ENCODE measurements at places on chromosomes 6 and 20. TPM values are rescaled to one million over a fixed set of nuclear protein-coding genes. Genes with fewer than 3 reads are reported as not detected.

The PPDPF gene
- polyA plus RNA-seq = 137 TPM

GRCh38 chr6:30213957-30214656, 901 bp upstream of the TRIM26 start:
- H3K4me1 ChIP-seq = peaks cover 34% of the 10 kb centered on the region
- H3K27ac ChIP-seq = peak overlapping the region; percentile 97
- no peaks in the 10 kb centered on the region for H3K36me3 ChIP-seq
- DNase-seq = peak; percentile 79
- H3K27me3 ChIP-seq = no peaks in the 10 kb centered on the region

The LRFN2 gene
- polyA plus RNA-seq = 0.29 TPM

DNA sequence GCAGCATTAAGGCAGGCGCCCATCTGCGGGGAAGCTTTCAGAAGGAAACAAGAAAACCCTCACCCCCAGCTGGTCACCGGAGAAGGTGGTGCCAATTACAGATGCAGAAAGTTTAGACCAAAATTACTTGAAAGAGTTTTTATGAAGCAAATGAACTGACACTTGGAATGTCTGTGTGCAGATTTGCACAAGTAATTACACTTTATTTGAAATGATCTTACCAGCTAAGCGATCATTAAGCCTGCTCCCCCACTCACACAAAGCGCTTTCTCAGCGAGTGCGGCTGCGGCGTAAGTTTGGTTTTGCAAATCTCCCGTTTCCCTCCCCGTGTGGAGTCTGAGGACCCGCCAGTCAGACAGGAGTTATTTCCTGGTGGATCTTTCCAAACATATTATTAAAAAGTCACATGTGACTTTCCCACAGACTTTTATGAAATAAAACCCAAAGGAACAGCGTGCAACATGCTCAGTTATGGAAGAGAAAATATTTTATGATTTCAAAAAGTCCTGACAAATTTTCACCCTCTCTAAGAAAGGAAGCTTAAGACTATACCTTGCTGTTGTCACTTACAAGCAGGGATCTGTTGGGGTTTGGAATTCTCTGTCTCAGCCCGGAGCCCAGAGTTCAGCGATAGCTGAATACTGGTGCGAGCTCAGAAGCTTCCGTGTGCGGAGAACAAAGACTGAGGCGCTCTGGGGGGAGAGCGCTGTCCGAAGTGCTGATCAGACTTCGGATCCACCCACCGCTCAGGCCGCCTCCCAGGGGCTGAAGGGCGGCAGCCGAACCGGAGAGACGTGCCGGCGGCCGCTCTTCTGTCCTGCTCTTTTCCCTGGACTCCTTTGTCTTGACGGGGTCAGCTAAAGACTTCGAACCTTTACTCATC, 2.7 kb upstream of the MYT1 start:
- no peaks in the 10 kb centered on the region for H3K36me3 ChIP-seq
- peak; percentile 6 for DNase-seq
- peaks cover 38% of the 10 kb centered on the region for H3K27me3 ChIP-seq
- H3K4me1 ChIP-seq = no peaks in the 10 kb centered on the region

The HTR1B gene
- polyA plus RNA-seq = not detected

DNA sequence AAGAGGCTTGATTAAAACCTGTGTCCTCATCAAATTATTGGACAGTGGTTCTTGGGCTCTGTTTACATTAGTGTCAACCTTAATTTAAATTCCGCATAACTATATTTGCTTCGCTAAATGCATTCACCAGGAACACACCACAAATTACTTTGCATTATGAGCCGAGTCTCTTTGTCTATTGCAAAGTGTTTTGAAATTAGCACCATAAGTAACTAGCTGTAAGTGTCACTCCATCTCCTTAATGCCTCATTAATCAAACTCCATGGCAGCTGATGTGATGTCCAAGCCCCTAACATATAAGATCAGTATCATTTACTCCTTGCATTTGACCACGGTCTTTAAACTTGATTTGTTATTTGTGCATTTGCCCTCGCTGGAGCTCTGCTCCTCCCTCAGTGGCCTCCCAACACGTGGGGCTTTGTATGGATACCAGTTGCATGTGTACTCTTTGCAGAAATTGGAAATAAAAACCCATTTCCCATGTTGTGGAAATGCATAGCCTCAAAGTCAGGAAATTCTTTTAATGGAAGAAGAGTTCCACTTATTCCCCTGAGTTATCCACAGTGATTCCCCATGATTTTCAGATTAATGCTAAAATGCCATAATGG, 24.6 kb downstream of the FOXA2 start:
- no peak for DNase-seq
- H3K27ac ChIP-seq = no peak overlapping the region
- H3K27me3 ChIP-seq = no peaks in the 10 kb centered on the region

DNA sequence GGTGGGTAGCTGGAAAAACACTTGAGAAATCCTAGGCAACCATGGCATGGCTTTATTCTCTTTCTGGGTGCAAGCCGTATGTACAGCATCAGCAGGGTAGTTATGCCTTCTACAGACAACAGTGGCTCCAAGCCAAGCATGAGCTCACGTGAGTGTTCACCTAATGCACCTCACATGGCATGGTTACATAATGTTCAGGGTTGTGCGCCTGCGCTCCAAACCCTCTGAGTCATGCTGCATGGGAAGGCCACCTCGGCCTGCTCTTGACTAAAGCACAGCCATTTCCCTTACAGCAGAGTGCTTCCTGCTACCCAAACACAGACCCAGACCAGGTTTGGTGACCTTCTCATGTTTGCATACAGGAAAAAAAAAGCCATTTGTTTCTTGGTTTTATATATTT, 96.2 kb downstream of the VIP start:
- H3K36me3 ChIP-seq = no peaks in the 10 kb centered on the region
- no peak overlapping the region for H3K4me3 ChIP-seq
- no peaks in the 10 kb centered on the region for H3K4me1 ChIP-seq
- no peaks in the 10 kb centered on the region for H3K27me3 ChIP-seq
- no peak for DNase-seq

- H3K4me1 ChIP-seq = no peaks in the 10 kb centered on the region
- peaks cover 5% of the 10 kb centered on the region for H3K36me3 ChIP-seq
- H3K27ac ChIP-seq = no peak overlapping the region
Measured at GRCh38 chr6:35056952-35057351, 84.2 kb downstream of the TCP11 start.

The CNR1 gene
- not detected for polyA plus RNA-seq

DNA sequence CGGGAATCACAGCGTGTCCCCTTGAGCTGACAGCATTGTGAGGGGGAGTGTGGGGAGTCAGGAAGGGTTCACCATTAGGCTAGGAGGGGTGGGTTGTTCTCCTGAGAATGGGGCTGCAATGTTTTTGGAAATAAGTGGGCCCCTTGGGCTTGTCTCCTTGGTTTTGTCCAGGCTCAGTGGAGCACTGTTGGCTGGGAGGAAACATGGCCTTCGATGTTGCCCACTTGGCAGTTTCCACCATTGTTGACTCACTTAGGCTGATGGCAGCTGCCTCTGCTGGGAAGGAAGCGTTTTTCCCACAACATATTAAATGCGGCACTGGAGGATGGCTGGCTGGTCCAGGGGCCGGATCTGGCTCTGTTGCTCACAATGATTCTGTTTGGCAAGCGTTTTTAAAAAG, 512.1 kb downstream of the QKI start:
- no peaks in the 10 kb centered on the region for H3K36me3 ChIP-seq
- H3K27me3 ChIP-seq = no peaks in the 10 kb centered on the region
- DNase-seq = no peak

- peaks cover 10% of the 10 kb centered on the region for H3K27me3 ChIP-seq
- H3K4me3 ChIP-seq = no peak overlapping the region
- no peak for DNase-seq
- H3K27ac ChIP-seq = no peak overlapping the region
- no peaks in the 10 kb centered on the region for H3K4me1 ChIP-seq
Measured at GRCh38 chr20:34984756-34985261, 29.1 kb downstream of the MYH7B start.

- peaks cover 18% of the 10 kb centered on the region for H3K27me3 ChIP-seq
- DNase-seq = no peak
- H3K27ac ChIP-seq = no peak overlapping the region
- H3K4me3 ChIP-seq = no peak overlapping the region
- no peaks in the 10 kb centered on the region for H3K36me3 ChIP-seq
- H3K4me1 ChIP-seq = no peaks in the 10 kb centered on the region
Measured at GRCh38 chr20:63473555-63474449, 1.3 kb upstream of the KCNQ2 start.

GRCh38 chr6:52640170-52640569, 30.7 kb upstream of the TMEM14A start:
- H3K4me3 ChIP-seq = no peak overlapping the region

DNA sequence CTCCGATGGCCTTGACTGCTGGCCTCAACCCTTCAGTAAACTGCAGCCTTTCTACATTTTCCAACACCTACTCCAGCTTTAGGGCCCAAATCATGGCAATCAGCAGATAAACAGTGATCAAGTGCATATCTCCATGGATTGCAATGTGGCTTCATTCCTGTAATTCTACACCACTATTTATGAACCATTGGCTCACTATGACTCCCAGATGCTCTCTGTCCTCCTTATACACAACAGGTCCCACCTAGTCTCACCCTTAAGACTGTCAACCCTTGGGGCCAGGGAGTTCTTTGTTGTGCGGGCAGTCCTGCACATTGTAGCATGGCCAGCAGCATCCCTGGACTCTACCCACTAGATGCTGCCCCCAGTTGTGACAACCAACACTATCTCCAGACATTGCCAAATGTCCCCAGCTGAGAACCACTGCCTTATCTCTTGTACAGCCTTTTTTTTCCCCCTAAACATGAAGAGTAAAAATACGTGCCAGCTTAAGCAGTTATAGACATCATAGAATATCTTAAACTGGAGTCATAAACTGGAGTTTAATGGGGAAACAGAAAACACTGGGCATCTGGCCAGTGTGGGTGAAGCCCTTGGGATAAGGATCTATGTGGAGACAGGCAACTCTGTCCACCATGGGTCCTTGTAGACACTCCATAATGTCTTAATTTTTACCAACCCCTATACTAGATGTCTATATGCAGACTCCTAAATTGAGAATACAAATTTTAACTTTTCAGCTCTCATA, 21.1 kb downstream of the MRPL14 start:
- DNase-seq = no peak
- no peak overlapping the region for H3K4me3 ChIP-seq
- H3K27ac ChIP-seq = no peak overlapping the region
- no peaks in the 10 kb centered on the region for H3K27me3 ChIP-seq

The VSTM2L gene
- polyA plus RNA-seq = not detected

DNA sequence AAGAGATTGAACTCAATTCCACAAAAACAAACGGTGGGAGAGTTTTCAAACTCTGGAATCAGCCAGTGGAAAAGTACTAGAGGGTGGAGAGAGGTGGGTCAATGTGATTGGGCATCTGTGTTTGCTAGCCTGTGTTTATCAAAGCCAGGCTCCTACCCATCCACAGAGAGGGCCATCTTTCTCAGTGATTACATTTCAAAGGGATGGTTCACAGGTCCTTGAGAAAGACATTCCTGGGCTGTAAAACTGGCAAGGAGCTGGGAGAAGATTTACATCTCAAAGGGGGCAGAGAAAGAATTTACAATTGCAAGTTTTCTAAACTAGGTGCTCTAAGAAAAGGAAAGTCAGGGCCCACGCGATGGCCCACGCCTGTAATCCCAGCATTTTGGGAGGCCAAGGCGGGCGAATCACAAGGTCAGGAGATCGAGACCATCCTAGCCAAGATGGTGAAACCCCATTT, 146.8 kb upstream of the UST start:
- H3K27me3 ChIP-seq = no peaks in the 10 kb centered on the region
- no peaks in the 10 kb centered on the region for H3K4me1 ChIP-seq
- H3K36me3 ChIP-seq = no peaks in the 10 kb centered on the region
- no peak overlapping the region for H3K4me3 ChIP-seq
- no peak overlapping the region for H3K27ac ChIP-seq

The SCRT2 gene
- not detected for polyA plus RNA-seq

- no peaks in the 10 kb centered on the region for H3K36me3 ChIP-seq
- H3K27me3 ChIP-seq = no peaks in the 10 kb centered on the region
- H3K27ac ChIP-seq = no peak overlapping the region
- DNase-seq = no peak
- no peak overlapping the region for H3K4me3 ChIP-seq
- H3K4me1 ChIP-seq = no peaks in the 10 kb centered on the region
Measured at GRCh38 chr6:101296169-101296960, 97.1 kb upstream of the GRIK2 start.

DNA sequence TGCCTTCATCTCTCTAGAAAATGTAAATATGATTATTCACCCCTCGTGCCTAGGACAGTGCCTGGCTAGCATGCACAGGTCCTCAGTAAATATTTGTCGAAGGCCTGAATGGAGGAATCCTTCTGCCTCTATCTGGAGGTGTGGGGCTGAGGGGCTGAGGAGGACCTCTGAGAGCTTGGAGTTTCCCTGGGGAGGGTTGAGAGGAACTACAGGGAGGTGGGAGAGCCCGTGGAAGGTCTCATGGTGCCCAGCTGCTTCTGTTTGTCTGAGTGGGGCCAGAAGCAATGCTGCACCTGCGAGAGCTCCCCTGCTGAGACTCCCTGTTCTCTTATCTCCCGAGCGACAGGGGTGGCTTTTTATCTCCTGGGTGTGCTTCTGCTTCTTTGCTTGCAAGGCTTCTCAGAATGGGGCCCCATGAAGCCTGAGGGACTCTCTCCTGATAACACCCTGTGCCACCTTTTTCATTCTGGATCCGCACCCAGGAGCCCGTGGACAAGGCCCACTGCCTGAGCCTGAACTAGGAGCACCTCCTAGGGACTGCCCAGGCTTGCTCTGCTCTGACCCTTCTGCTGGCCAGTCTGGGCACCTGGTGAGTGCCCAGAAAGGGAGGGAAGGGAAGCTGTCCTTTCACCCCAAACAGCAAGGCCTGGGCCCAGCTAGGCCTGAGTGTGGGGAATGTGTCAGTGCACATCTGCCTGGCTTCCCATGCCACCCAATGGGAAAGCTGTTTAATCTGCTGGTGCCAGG, 2.4 kb downstream of the SLC29A1 start:
- no peak overlapping the region for H3K4me3 ChIP-seq
- no peaks in the 10 kb centered on the region for H3K36me3 ChIP-seq
- peak overlapping the region; percentile 61 for H3K27ac ChIP-seq
- DNase-seq = no peak
- H3K4me1 ChIP-seq = peaks cover 10% of the 10 kb centered on the region
- no peaks in the 10 kb centered on the region for H3K27me3 ChIP-seq

DNA sequence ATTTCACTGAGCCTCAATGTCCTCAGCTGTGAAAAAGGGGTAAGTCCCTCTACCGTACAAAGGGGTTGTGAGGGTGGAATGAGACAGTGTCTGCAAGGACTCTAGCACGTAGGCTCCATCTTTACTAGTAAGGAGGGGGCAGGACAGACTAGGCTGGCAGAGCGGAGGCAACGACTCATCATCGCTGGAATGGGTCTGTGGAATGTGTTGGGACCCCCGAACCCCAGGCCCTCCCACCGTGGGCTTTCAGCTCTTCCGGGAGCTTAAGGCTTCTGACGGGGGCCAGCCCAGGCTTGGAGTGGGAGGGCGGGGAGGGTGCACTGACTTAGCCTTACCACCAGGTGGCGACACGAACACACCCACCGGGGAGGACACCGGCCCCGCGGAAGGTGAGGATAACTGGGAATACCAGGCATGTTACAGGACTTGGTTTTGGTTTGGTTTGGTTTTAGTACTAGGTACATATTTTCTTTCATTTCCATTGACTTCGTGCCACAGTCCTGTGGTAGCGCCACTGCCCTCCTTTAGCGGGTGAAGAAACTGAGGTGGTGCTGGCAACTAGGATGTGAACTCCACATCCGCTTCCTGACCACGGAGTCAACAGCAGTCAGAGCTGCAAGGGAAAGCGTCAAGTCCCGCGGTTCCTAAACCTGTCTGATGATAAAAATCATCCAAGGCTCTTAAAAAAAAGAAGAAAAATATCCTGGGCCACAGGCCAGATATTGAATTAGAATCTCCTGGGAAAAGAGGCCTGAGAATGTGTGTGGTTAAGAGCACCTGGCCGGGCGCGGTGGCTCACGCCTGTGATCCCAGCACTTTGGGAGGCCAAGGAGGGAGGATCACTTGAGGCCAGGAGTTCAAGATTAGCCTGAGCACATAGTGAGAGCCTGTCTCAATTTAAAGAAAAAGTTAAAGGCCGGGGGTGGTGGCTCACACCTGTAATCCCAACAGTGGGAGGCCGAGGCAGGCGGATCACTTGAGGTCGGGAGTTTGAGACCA, 10.3 kb upstream of the TULP1 start:
- H3K27me3 ChIP-seq = no peaks in the 10 kb centered on the region
- H3K4me1 ChIP-seq = peaks cover 27% of the 10 kb centered on the region
